Hepatocyte (in vitro differentiated cells): ENCODE measurements at places on chromosomes 5 and 9. TPM values are rescaled to one million over a fixed set of nuclear protein-coding genes. Genes with fewer than 3 reads are reported as not detected.

DNA sequence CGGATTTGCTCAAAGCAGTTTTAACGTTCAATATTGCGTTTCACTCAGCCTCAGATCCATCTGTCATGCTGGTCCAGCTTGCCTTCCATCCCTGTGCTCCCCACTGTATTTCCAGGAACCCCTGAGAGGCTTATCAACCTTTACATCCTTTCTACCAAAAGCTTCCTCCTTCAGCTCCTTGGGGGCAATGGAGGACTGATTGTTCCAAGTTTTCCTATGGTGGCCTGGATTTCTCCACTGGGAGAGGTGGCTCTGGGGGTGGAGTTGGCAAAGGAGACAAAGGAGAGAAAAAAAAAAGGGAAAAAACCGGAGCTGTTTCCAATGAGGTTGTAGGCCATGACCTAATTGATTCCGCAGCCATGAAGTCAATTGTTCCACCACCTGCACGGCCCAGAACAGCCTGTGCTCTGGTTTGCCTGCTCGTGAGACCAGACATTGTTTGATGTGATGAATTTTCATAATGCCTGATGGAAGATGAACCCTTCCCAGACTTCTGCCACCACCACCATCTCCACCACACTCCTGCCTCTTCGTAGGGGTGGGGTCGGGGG lies 54.1 kb downstream of the ABLIM3 start:
- H3K36me3 ChIP-seq = no peaks in the 10 kb centered on the region
- no peak overlapping the region for H3K27ac ChIP-seq
- H3K4me3 ChIP-seq = no peak overlapping the region
- H3K4me1 ChIP-seq = no peaks in the 10 kb centered on the region
- H3K27me3 ChIP-seq = peaks cover 3% of the 10 kb centered on the region

DNA sequence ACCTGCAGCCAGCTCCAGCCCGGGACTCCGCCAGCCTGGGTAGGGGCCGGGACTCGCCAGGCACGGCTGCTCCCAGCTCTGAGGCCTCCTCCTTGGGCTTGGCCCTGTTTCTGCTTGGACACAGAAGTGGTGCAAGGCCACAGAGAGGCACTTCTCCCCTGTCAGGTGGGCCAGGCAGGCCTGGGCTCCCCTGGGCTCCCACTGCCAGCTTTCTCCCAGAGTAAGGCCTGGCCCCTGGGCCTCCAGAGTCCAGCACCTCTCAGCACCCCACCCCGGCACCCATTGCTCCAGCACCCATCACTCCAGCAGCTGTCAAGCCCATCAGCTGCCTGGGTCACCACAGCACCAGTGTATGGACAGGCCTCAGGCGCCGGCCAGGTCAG lies 71.1 kb upstream of the LRRTM2 start:
- H3K4me1 ChIP-seq = peaks cover 6% of the 10 kb centered on the region
- no peak for DNase-seq
- H3K4me3 ChIP-seq = no peak overlapping the region
- no peak overlapping the region for H3K27ac ChIP-seq

DNA sequence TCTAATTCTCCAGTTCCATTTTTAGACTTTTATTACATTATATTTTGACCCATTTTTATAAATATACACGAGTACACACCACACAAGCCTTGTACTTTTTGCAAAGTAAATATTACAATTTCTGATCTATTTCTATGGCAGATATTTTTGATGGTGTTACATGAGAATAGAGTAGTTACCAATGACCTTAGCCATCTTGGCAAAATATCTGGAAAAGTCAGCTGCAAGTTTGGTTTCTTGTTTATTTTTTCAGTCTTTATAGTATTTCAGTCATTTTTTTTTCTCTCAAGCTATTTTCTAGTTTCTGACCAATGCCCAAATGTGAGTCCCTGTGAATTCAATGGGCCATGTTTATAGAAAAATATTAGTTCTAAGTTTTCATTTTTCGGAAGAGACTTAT lies 64.0 kb upstream of the TMC1 start:
- no peak overlapping the region for H3K4me3 ChIP-seq
- no peak overlapping the region for H3K27ac ChIP-seq
- H3K36me3 ChIP-seq = no peaks in the 10 kb centered on the region
- H3K27me3 ChIP-seq = no peaks in the 10 kb centered on the region
- H3K4me1 ChIP-seq = peaks cover 26% of the 10 kb centered on the region

Gene SV2C
- under 0.01 and 0.12 TPM in 2 replicates for total RNA-seq

GRCh38 chr9:121021301-121021700 lies 28.8 kb downstream of the C5 start:
- no peaks in the 10 kb centered on the region for H3K27me3 ChIP-seq
- no peak for DNase-seq
- H3K4me1 ChIP-seq = no peaks in the 10 kb centered on the region
- H3K36me3 ChIP-seq = no peaks in the 10 kb centered on the region
- H3K4me3 ChIP-seq = no peak overlapping the region
- no peak overlapping the region for H3K27ac ChIP-seq

Gene PTGES
- total RNA-seq = 17.1 and 26.4 TPM in 2 replicates

- DNase-seq = no peak
- H3K27me3 ChIP-seq = no peaks in the 10 kb centered on the region
- no peaks in the 10 kb centered on the region for H3K4me1 ChIP-seq
- no peak overlapping the region for H3K27ac ChIP-seq
- H3K36me3 ChIP-seq = no peaks in the 10 kb centered on the region
- no peak overlapping the region for H3K4me3 ChIP-seq
Observed at GRCh38 chr5:100517301-100517974, 17.7 kb upstream of the FAM174A start.

GRCh38 chr9:82957529-82958379 lies 105.2 kb downstream of the RASEF start:
- no peaks in the 10 kb centered on the region for H3K36me3 ChIP-seq
- DNase-seq = no peak
- no peaks in the 10 kb centered on the region for H3K4me1 ChIP-seq
- H3K27ac ChIP-seq = no peak overlapping the region
- H3K4me3 ChIP-seq = no peak overlapping the region

GRCh38 chr5:95824747-95825146 lies 2.2 kb upstream of the GLRX start:
- H3K36me3 ChIP-seq = no peaks in the 10 kb centered on the region
- H3K27ac ChIP-seq = peak overlapping the region; percentile 95
- DNase-seq = no peak

DNA sequence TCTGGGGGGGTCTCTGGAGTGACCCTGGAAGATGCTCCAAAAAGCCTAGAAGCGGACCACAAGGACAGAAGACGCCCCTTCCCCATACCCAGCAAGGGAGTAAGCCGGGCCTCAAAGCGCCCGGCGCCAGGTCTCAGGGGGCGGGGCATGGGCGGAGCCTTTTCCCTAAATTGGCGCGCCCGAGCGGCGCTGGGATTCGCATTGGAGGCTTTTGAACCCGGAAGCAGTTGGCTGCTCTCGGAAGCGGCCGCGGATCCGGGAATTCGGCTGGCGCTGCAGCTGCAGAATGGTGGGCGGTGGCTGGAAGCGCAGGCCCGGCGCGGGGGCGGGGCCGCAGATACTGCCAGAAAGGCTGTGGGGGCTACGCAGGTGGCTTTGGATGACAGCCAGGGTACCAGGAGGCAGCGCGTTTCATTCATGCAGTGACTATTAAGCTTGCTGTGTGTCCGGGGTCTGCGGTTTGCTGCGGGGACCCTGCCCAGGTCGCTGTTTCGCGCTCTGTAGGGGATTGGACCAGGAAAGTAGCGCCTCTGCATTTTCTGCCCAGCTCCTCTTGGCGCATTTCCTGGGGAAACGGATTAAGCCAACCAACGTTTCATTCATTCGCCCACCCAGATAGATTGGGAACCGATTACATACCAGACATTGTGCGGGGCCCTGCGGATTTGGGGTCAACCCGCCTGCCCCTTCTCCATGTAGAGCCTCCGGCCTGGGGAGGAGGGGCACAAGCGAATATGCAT lies 83.0 kb upstream of the FREM1 start:
- no peaks in the 10 kb centered on the region for H3K27me3 ChIP-seq
- H3K36me3 ChIP-seq = no peaks in the 10 kb centered on the region
- peak overlapping the region; percentile 76 for H3K4me3 ChIP-seq

DNA sequence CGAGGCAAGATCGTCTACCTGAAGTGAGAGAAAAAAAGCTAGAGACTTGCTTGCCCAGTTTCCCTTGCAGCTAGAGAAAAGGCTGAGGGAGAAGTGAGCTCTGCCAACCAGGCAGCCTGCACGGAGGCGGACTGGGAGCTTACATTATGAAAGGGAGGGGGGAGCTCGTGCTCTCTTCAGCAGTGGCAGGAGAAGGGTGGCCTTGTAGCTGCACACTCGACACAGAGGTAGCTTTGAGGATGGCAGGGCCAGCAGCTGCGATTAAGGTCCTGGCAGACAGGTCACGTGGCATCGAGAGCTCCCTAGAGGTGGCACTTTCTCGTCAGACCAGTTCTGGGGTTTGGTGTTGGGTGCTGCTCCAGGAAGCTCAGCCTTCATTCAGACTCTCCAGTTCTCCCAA lies 26.7 kb downstream of the APBA1 start:
- H3K36me3 ChIP-seq = no peaks in the 10 kb centered on the region
- no peaks in the 10 kb centered on the region for H3K27me3 ChIP-seq
- DNase-seq = no peak
- H3K4me1 ChIP-seq = no peaks in the 10 kb centered on the region
- H3K4me3 ChIP-seq = no peak overlapping the region

DNA sequence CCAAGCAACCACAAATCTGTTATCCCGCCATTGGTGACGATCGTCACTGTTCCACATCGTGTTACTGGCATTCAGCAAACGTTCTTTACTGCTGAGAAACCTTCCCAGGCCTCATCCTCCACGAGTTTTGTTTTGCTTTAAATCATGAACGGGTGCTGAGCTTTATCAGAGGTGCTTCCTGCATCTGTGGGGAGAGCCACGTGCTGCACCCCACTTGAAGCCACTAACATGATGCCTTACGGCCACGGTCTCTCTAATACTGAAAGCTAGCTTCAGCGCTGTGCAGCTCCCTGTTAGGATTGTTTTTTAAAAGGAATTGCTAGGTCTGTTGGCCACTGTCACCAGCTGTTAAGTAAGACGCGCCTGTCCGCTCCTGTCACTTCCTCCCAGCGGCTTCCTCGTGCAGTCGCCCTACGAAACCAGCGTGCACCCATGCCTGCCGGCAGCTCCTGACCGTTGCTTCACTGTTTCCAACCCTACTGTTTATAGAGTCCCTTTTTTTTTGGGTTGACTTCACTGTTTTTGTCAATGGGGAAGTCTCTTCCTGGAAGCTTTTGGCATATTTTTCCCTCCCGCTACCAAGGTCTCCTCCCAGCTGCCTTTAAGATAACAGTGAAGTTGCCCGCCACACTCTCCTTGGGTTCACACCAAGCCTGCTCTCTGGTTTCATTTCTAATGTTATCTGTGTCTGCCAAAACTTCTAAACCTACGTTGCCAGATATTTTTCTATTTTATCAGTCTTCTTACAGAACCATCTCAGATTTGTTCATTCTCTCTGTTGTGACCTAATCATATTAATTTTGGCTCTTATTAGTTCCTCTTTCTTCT lies 20.3 kb downstream of the LPCAT1 start:
- no peaks in the 10 kb centered on the region for H3K27me3 ChIP-seq
- no peaks in the 10 kb centered on the region for H3K4me1 ChIP-seq
- H3K27ac ChIP-seq = no peak overlapping the region
- no peak overlapping the region for H3K4me3 ChIP-seq

GRCh38 chr5:76608833-76609232 lies 14.4 kb downstream of the F2RL2 start:
- peak; percentile 37 for DNase-seq
- no peaks in the 10 kb centered on the region for H3K27me3 ChIP-seq
- H3K36me3 ChIP-seq = no peaks in the 10 kb centered on the region
- no peak overlapping the region for H3K4me3 ChIP-seq
- peak overlapping the region; percentile 47 for H3K27ac ChIP-seq

DNA sequence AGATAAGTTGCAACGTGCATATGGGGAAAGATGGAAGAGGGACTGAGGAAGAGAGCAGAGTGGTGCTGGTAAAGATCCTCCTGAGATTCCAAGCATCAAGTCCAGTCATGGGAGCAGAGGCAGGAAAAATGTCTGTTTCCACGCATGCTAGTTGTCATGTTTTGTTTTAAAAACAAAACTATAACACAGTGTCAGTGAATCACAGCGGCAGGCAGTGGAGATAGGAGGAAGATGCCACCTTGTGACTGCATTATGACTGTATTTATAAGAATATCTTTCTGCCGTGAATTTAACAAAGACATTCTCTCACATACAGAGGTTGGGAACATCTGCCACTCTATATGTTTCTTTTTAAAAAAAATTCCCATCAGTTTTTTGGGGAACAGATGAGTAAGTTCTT lies 3.7 kb upstream of the SVEP1 start:
- H3K4me3 ChIP-seq = no peak overlapping the region
- peaks cover 26% of the 10 kb centered on the region for H3K27me3 ChIP-seq
- no peak for DNase-seq

DNA sequence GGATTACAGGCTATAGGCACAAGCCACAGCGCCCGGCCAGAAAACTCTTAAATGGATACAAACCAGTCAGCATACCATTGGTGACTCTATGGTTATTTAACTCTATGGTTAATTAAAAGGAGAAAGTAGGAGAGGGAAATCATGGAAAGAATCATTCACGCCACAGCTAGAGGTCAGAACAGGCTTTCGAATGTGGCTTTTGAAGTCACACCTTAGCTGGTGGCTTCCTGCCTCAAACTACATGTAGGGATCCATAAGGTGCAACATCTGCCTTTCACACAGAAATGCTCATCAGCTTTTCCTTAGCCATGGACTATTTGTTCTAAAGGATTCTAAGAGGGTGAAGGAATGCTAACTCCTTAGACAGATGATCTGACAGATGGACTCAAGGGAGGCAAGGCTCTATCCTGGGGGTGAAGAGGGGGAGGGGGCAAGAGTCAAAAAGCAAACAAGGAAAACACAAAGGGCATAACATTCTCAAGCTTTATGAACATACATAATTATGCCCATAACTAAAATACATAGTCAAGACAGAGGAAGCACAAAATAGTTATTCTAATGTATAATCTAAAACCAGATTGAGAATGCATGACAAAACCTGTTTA lies 130.9 kb downstream of the EFNA5 start:
- no peak for DNase-seq
- no peaks in the 10 kb centered on the region for H3K27me3 ChIP-seq
- no peak overlapping the region for H3K4me3 ChIP-seq
- no peaks in the 10 kb centered on the region for H3K36me3 ChIP-seq

DNA sequence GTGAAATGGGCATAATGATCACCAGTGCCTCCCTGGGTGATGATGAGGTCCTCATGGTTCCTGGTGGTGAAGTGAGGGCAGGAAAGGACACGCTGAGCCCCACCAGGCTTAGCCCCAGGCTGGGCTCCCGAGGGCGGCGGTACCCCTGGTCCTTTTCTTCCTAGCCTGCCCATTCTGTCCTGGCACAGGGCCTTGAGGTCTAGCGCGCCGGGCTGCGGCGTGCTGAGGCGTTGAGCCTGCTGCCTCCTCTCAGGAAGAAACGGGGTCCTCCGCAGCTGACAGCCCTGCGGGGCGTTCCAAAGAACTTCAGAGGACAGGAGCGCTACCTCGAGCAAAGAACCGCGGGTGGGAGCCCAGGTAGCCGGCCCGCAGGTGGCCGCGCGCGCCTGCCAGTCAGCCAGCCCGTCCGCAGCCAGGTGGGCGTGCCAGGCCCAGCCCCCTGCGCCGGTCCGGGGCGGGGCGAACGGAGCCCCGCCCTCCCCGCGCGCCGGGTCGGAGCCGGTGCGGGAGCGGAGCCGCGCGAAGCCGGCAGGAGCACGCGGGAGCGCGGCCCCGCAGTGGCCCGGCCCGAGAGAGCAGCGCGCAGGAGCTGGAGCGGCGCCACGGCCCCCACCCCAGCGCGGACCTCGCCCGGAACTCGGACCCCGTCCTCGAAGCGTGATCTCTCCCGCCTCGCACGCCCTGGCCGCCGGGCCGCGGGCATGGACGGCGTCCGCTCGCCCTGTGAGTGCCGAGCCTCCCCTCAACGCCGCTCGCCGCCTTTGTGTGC lies at the start of gene WNK2:
Gene WNK2, plus strand, starts transcription at position 477 of the 769 bp plus-strand sequence. CDS start 791 bp downstream, outside the sequence.
- DNase-seq = peak; percentile 75
- no peak within 1 kb of the TSS for H3K27ac ChIP-seq
- H3K27me3 ChIP-seq = peaks cover 26% of the 10 kb centered on the region
- H3K4me1 ChIP-seq = peaks cover 5% of the 10 kb centered on the region
- H3K4me3 ChIP-seq = peak within 1 kb of the TSS; percentile 61

Gene UBE2QL1
- total RNA-seq = 0.17 and 0.36 TPM in 2 replicates

Gene PTGDS
- 56.0 and 56.4 TPM in 2 replicates for total RNA-seq
